ENCODE measurements at places on chromosomes 12 and 14.

DNA sequence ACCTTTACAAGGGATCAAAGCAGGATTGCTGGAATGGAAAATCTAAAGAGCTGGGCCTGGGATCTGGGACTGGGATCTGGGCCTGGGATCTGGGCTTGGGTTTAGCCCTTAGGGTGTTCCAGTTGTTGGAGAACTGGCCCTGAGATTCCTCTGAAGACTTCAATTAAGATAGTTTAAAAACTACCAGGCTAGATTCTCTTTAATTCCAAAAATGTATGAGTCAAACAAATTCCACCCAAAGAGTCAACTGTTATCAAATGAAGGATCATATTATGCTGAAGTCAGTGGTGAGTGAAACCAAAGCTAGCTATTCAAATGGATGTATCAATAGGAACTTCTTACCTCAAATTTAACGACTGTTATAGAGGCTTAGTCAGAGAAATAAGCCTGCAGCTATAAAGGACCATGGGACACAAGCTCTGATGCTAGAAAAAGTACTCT lies 40.5 kb downstream of the LIMA1 start:
- H3K36me3 ChIP-seq, result no peaks in the 10 kb centered on the region
- H3K27ac ChIP-seq, result peak overlapping the region; percentile 83
- H3K27me3 ChIP-seq, result no peaks in the 10 kb centered on the region
- no peak for DNase-seq
- H3K4me3 ChIP-seq, result no peak overlapping the region

DNA sequence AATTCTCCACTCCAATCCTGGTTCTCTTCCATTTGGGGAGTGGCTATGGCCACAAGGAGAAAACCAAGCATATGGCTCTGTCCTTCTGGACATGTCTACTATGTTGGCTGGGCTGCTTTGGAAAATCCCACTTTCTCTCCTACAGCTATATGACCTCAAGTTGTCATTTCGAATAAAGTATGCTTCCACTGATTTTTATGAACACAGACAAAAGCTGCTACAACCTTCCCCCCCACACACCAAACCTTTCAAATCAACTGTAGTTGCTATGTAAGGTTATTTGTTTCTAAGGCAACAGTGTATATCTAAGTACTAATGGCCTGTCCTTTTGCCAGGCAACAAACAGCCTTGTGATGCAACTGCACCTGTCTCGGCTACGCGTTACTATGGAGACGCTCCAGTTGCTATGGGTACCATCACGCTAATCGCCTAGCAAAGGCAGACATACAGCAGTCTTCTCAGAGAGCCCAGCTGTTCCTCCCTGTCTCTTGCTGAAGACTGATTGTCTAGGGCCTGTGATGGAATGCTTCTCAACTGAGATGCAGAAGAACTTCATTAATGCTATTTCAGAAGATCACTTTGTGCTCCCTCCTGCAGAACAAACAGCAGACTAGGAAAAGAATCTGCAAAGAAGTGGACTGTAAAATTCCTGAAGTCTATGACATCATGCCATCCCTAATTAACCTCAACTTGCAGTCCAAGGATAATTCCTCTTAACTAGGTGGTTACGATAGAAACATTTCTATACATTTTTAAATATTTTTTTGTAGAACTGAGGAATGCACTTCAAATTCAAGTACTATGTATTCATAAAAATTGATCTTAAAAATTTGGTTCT lies 67.6 kb downstream of the FOXN3 start:
- peak; percentile 95 for DNase-seq
- H3K27me3 ChIP-seq, result no peaks in the 10 kb centered on the region
- no peaks in the 10 kb centered on the region for H3K36me3 ChIP-seq
- no peak overlapping the region for H3K4me3 ChIP-seq

- H3K4me3 ChIP-seq, result no peak overlapping the region
- H3K27ac ChIP-seq, result no peak overlapping the region
- no peaks in the 10 kb centered on the region for H3K36me3 ChIP-seq
- DNase-seq, result no peak
Observed at GRCh38 chr14:105039458-105040205, 18.7 kb upstream of the CDCA4 start.

- no peak for DNase-seq
- no peaks in the 10 kb centered on the region for H3K27me3 ChIP-seq
- no peak overlapping the region for H3K27ac ChIP-seq
Observed at GRCh38 chr14:22251090-22251489, 337.9 kb downstream of the DAD1 start.

DNA sequence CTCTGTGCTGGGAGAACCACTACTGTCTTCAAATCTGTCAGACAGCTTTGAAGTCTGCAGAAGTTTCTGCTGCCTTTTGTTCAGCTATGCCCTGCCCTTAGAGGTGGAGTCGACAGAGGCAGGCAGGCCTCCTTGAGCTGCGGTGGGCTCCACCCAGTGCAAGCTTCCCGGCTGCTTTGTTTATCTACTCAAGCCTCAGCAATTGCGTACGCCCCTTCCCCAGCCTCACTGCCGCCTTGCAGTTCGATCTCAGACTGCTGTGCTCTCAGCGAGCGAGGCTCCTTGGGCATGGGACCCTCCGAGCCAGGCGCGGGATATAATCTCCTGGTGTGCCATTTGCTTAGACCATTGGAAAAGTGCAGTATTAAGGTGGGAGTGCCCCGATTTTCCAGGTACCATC lies 25.1 kb upstream of the KLRB1 start:
- H3K4me1 ChIP-seq, result no peaks in the 10 kb centered on the region
- no peak for DNase-seq
- H3K27ac ChIP-seq, result no peak overlapping the region
- H3K27me3 ChIP-seq, result no peaks in the 10 kb centered on the region
- H3K36me3 ChIP-seq, result no peaks in the 10 kb centered on the region

DNA sequence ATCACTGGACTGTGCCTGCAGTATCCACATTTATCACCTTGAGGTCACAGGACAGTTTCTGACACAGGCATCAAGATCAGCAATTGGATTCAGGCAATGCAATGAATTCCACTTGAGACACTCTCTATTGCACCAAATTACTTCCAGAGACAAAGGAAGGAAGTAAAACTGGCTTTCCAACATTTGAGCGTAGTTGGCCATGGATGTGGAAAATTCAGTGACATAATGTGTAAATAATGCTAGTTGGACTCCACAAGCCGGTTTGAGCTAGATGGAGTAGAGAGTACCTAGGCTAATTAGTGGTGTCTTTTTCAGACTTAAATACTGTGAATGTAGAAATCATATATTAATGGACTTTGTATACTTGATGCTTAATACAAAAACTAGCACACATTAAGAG lies 168.3 kb upstream of the SYT1 start:
- DNase-seq, result no peak
- no peak overlapping the region for H3K4me3 ChIP-seq
- H3K36me3 ChIP-seq, result no peaks in the 10 kb centered on the region
- H3K4me1 ChIP-seq, result no peaks in the 10 kb centered on the region

DNA sequence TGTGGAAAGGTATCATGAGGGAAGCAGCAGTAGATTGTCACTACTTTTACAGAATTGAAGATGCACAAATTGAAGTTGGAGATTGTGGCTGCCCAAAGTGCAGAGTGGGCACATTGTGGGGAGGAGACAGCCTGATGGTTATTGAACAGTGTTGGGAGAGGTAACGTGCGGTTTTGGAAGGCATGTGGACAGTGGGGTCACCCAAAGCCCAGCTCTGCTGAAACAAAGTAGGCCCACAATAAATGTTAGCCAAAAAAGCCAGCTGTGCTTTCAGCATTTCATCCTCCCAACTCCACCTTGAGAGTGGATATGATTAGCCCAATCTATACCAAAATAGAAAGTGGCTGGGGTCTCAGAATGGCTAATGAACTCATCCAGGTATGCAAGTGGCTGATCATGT lies 96.7 kb downstream of the TMX1 start:
- no peak overlapping the region for H3K27ac ChIP-seq
- peaks cover 19% of the 10 kb centered on the region for H3K4me1 ChIP-seq
- no peak overlapping the region for H3K4me3 ChIP-seq
- DNase-seq, result no peak
- H3K36me3 ChIP-seq, result no peaks in the 10 kb centered on the region

GRCh38 chr12:131724534-131724933 lies 13.6 kb downstream of the SFSWAP start:
- no peaks in the 10 kb centered on the region for H3K27me3 ChIP-seq
- H3K27ac ChIP-seq, result no peak overlapping the region
- peaks cover 68% of the 10 kb centered on the region for H3K36me3 ChIP-seq
- no peak overlapping the region for H3K4me3 ChIP-seq
- no peak for DNase-seq

DNA sequence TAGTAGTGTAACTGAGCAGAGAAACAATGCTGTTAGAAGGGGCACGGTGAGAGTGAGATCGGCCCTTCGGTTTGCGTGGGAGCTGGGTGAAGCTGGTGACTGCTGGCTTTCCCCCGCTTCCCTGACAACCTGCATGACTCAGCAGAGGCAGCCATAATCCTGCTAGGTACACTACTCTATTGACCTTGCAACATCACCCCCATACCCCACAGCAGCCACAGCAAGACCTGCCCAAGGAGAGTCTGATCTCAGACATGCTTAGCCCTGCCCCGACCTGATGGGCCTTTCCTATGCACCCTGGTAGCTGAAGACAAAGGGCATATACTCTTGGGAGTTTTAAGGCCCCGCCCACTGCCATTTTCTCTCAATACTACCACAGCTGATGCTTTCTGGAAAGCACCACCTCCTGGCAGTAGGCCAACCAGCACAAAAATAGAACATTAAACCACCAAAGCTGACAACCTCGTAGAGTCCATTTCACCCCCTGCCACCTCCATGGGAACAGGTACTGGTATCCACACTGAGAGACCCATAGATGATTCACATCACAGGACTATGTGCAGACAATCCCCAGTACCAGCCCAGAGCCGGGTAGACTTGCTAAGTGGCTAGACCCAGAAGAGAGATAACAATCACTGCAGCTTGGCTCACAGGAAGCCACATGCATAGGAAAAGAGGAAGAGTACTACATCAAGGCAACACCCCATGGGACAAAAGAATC lies 75.9 kb upstream of the RGS6 start:
- H3K27me3 ChIP-seq, result no peaks in the 10 kb centered on the region
- H3K4me1 ChIP-seq, result no peaks in the 10 kb centered on the region
- DNase-seq, result no peak
- no peak overlapping the region for H3K4me3 ChIP-seq
- H3K27ac ChIP-seq, result no peak overlapping the region
- no peaks in the 10 kb centered on the region for H3K36me3 ChIP-seq

- no peaks in the 10 kb centered on the region for H3K27me3 ChIP-seq
- peak overlapping the region; percentile 89 for H3K27ac ChIP-seq
- H3K4me1 ChIP-seq, result peaks cover 27% of the 10 kb centered on the region
- DNase-seq, result peak; percentile 49
- no peaks in the 10 kb centered on the region for H3K36me3 ChIP-seq
Observed at GRCh38 chr12:106956048-106956578, 406 bp downstream of the TMEM263 start.
